Stimulated activated CD4-positive, alpha-beta T cell treated with anti-CD3 and anti-CD28 coated beads, Interleukin-12 subunit alpha, Interleukin-12 subunit beta, amount 100 ng/mL, for 48 hours (primary cell): ENCODE measurements at places on chromosomes 12 and 14.

DNA sequence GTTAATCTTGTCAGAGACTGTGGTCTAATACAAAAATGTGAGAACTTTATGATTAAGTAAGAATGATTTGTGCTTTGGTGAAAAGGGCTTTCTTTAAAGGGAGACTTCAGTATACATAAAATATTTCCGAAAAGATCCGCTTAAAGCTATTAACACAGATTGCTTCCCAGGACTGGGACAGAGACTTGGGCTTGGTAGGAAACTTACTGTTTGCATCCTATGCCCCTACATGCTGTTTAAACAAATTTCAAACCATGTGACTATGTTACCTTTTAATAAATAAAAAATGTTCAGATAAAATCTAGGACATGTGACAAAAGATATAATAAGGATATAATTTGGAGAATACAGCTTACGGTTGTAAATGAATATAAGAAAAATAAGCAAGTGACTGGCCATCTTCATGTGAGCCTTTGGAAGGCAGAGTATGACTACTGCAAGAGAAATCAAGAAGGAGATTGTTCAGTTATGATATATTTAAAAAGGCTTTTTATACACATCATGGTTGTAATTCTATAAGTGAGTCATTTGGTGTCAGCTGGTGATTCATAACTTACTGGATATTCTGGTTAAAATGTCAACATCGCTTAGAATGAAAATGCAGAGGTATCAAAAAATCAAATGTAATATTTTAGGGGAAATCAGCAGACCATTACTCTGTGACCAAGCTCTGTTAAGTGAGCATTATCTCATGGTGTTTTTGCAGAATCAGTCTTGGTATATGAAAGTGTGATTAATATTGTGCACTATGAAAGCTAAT is 234.7 kb upstream of the E2F7 start:
- no peak for DNase-seq

DNA sequence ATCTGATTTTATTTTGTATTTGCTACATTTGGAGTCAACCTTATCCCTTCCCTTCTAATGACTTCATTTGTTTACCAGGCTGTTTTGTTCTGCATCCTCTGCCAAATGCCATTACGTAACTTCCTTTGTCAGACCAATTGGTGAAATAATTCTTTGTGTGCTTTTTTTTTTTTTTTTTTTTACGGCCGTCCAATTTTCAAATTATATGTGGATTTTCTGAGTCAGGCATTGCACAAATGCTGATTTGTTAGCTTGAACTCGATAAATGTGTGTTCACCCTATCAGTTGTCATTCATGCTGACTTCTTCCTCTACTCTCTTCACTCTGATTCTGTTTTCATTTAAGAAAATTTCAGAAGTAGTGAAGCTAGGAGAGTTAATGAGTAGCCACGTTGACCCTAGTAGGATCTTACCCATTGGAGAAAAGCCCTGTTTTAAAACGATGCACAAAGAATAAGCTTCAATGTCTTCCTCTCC is 386.2 kb downstream of the DIO2 start:
- no peak for DNase-seq

DNA sequence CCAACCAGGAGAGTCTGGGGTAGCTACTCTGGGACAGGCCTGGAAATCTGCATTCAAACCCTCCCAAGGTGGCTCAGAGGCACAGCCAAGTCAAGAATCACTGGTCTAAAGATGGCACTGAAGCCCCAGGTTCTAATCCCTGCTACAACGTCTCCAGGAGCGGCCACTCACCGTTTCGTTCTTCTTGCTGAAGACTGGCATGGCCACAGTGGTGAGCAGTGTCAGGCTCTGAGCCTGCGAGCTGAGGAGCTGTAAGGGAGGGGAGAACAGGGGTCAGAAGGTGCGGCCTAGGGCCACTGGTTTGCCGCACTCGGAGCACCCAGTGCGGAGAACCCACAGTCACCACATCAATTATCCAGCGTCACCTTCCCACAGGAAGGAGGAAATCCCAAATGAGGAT is 38.8 kb downstream of the CACNA2D4 start:
- no peak for DNase-seq

GRCh38 chr12:46523863-46524770 is 151.5 kb upstream of the SLC38A2 start:
- DNase-seq, result no peak

GRCh38 chr14:26965490-26965889 is 367.7 kb upstream of the NOVA1 start:
- no peak for DNase-seq

- DNase-seq, result no peak
Measured at GRCh38 chr12:6536894-6537579, 2.7 kb downstream of the GAPDH start.

DNA sequence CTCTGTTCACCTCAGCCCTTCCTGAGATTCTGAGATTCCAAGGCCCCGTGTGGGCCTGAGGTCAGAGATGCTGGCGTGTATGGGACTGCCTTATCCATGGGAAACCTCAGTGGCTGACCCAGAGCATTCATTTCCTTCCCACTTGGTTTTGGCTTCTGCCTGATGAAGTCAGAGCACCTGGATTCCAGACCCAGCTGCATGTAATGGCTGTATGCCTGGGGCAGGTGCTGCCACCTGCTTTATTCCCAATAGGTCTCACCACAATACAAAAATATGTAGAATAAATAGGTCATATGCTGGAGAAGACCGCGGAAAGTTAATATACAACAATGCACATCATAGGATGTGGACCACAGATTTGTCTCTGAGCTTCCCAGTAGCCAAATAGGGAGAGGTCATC is 25.6 kb downstream of the FIGNL2 start:
- DNase-seq, result no peak

DNA sequence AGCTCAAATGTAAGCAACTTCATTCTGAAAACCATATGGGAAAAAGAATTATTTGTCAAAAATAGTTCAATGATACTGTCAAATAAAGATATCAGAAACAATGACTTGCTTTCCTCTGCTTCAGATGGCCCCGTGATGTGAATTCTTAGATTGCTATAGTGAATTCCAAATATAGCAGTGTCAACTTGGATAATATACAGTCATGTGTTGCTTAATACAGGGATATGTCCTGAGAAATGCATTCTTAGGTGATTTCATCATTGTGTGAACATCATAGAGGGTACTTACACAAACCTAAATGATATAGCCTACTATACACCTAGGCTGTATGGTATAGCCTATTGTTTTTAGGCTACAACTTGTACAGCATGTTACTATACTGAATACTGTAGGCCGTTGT is 108.7 kb upstream of the MIS18BP1 start:
- DNase-seq, result no peak

- DNase-seq, result no peak
Measured at GRCh38 chr12:116832353-116832752, 48.9 kb downstream of the HRK start.

DNA sequence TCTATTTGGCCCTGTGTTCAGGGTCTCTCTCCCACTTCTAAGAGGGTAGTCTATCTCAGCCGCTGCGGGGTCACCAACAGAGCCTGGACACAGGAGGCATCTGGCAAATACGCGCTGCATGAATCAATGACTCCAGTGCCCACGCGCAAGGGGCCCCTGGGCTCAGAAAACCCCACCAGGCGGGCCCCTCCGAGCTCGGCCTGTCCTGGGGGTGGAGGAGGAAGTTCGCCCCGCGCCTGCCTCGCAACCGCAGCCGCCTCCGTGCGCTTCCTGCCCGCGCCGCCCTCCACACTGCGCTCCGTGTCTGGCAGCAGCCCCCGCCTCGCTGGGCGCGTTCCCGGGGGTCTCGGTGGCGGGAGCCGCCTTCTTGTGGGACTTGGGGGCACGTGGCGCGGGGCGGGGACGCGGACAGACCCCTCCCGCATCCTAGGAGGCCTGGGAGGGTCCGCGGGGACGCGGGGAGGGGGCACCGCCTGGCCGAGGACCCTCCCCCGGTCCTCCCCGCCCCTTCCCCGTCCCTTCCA is 811 bp upstream of the FBRSL1 start:
- no peak for DNase-seq

GRCh38 chr12:46874642-46875041 is 48.8 kb upstream of the SLC38A4 start:
- DNase-seq, result no peak

- DNase-seq, result peak; percentile 34
Measured at GRCh38 chr14:99393059-99393655, 87.5 kb downstream of the SETD3 start.

DNA sequence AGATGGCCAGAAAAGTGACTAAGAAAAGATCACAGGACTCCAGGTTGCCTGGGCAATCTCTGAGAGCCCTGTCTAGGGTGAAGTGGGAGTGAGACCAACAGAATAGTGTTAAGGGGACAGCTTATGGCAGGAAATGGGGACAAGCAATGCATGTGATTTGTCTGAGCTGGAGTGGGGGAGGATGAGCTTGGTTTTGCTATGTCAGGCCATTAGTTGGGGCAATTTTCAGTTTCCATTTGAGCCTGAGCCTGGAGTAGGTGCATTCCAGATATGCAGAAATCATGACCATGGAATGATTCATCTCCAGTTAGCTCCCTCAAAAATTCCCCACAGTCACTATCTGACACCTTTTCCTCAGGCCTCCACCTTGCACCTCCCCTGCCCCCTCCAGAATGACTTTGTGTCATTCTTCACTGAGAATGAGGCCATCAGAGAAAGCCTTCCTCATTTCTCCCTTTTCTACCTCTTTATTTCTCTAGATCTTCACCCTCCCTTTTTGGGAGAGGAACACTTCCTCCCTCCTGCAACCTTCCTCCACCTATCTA is 150.9 kb upstream of the PLEKHG7 start:
- DNase-seq, result peak; percentile 57

GRCh38 chr14:57352396-57353170 is 37.8 kb upstream of the NAA30 start:
- no peak for DNase-seq

DNA sequence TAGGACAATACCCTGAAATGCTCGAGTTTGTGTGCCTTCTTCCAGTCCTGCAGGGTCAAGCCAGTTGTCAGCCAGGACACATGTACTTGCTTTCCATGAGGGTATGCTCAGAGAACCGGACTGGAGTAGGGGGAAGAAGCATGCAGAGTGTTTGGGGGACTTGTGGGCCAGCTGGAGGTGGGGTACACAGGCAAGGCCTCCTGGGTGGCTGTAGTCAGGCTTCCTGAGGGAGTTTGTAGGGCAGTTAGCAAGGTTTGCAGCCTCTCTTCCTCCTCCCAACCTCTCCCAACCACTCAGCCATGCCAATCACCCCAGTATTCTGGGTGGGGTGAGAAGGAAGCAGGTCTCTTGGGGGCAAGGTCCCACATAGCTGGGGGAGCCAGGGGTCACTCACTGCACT is 47.0 kb upstream of the RHOJ start:
- no peak for DNase-seq

DNA sequence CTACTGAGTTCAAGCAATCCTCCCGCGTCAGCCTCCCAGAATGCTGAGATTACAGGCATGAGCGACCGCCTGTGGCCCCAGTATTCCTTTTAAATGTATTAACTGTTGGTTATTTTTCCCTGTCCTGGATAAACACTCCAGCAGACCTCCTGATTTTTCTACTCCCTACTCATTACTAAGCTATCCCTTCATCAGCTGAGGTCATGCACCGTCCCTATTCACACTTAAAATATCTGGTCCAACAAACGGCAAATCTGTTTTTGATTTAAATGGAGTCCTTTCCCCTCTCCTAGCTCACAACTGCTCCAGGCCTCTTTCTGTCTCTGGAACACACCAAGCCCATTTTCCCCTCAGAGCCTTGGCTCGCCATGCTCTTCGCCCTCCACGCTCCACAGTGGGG is 1003.3 kb upstream of the TMEM132C start:
- DNase-seq, result no peak

DNA sequence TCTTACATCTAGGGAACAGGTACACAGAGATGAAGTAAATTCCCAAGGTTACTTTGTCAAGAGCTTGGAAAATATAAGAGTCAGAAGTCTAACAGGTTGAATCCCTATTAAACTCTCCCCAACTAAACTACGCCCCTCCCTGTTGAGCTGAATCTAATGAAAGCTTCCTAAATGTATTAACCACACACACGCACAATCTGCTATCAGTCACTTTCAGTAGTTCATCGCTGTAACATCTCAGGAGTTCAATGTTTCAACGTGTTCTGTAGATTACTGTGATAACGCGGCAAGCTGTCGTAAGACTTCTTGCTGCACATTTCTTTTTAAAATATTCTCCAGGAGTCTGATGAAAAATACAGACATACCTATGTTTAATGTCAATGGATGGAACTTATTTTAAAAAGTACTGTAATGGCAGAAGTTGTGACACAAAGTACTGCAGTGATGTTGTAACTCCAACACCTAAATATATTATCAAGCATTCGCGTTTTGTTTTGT is 612 bp upstream of the SLC25A3 start:
- DNase-seq, result no peak

DNA sequence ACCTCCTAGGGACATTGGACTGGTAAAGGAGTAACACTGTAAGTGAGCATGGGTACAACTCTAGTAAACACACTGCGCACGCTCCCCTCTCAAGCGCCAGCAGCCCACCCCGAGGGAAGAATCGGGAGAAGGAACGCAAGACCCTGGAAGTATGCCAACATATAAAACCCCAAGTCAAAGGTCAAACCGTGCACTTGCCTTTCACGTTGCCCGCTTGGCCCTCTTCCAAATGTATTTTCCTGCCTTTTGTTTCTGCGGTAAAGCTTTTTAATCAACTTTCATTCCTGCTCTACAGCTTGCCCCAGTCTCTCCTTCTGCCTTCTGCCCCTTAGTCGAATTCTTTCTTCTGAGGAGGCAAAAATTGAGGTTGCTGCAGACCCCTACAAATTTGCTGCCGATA is 17.6 kb upstream of the CHST11 start:
- no peak for DNase-seq

- DNase-seq, result no peak
Measured at GRCh38 chr12:18580706-18581105, 157.1 kb downstream of the PLCZ1 start.

- DNase-seq, result no peak
Measured at GRCh38 chr12:111607239-111607638, 8.1 kb upstream of the ATXN2 start.

DNA sequence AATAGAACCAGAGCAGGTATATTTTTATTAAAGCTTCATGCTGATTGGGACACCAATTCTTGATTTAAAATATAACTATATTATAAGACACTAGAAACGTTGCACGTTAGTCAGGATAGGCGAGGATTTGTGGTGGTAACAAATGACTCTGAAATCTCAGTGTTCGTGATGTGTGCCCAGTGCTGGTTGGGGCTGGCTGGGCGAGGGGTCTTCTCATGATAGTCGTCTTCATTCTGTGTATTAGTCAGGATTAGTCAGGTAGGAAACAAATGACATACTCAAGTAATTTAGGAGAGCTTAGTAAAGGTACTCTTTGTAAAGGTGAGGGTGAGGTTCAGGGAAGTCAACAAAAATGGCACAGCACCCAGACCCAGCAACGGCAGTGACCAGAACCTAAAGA is 73.9 kb upstream of the HIF1A start:
- no peak for DNase-seq

DNA sequence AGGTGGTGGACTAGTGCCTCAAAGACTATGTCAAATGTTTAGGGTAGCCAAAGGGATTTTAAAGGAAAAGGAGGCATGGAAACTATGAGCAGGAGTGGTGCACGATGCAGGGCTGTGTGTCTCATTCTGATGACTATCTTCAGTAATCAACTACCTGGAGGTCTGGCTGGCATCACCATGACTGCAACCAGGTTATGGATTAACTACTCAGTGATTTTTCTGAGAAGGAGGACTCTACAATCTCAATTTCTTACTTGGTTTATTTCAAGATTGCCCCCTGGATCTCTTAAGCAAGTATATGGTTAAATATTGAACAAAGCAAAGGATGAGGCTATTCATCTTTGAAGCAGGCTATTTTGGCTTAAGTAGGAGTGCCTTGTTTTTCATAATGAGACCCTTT is 19.2 kb upstream of the EDDM3A start:
- DNase-seq, result no peak

GRCh38 chr14:88551094-88551870 is 3.5 kb downstream of the PTPN21 start:
- peak; percentile 60 for DNase-seq
